Stimulated activated CD8-positive, alpha-beta memory T cell treated with anti-CD3 and anti-CD28 coated beads, Interleukin-7, amount 100 ng/mL, for 4 hours (primary cell): ENCODE measurements at places on chromosomes 1 and 21.

- no peak for DNase-seq
These were observed 39.6 kb upstream of the PLEKHO1 start for GRCh38 chr1:150110116-150110515.

- no peak for DNase-seq
These were observed at the start of gene RAB42 for GRCh38 chr1:28591708-28592320. Gene RAB42, plus strand, starts transcription at chr1:28592265. Its CDS starts 247 bp downstream, at chr1:28592512.

- no peak for DNase-seq
These were observed 15.6 kb upstream of the THEMIS2 start for GRCh38 chr1:27856561-27857343.

DNA sequence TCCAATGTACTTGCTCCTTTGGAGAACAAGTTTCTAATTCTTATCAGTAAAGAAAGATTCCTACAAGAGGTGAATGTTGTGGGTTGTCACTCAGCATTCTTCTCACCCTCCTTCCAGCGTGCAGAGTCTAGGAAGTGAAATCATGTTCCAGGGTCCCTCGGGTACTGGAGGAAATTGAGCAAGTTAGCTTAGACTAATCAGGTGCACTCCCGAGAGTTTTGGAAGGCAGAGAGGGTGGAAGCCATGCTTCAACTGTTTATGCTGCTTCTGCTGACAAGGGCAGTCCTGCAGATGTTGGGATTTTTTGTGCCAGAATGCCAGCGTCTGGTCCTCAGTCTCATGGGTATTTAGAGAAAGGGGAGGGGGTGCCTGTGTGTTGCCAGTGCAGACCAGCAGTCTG lies 5.3 kb upstream of the C1orf115 start:
- DNase-seq, result no peak

DNA sequence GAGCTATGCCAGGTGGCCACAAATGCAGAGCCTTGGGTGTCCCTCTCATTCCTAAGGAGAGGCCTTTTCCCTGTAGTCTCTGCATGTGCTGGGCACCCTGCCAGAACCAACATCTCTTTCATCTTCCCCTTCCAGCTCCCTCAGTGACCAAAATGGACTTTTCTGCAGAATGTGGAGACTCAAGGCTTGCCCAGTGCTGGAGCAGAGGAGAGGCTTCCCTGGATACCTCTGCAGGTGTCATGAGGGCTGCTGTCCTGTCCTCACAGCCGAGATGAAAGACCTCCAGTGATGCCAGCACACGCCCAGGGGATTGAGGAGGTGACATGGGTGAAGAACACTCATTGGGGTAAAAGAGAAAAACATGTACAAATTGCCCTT lies 347.0 kb upstream of the AJAP1 start:
- DNase-seq, result no peak

DNA sequence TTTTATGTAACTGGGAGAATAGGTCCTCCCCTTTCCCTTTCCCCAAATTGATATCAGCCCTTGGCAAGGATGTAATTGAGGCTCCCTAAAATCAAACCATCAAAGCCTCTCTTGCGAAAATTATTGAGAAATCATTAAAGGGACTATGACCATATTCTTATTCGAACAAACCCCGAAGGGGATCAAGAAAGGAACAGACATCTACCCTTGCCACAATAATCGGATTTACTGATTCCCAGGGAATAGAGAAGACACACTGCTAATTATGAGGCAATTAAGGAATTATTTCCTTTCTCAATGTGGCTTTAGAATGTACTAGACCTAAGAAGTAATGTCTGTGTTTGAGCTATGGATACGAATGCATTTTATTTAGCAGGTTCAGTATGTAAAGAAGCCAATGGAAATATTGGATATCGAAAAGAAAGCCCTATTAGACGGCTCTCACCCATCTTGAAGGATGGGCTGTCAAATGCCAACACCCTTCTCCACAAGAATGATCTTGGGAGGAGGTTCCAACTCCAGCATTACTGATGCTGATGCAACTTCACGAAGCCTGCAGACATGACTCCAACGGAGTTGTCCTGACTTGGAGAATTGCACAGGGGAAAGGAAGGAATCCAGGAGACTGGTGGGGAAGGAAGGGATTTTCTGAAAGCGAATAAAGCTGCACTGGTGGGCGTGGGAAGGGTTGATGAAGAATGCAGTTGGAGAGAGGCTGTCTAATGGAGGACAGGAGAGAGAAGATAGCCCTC lies 11.6 kb upstream of the PTPRF start:
- DNase-seq, result no peak

DNA sequence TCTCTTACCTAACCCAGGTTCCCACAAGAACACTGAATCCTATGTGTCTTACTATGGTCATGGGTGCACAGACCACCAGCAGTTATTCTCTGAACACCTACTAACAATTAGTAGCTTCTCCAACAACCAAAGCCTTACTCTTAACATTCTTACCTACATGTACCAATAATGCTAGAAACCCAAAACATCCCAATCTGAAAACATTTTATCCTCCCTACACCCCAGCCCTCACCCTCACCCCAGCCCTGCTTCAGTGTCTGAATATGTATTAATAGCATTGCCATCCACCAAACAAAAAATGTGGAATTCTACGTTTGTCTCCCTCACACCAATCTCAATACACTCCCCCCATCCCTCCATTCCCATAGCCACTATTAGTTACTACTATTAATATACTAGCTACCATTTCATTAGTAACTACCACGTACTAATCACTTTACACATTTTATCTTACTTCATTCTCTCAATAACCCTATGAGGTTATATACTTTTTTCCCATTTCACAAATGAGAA lies 2.6 kb downstream of the TRIM33 start:
- DNase-seq, result no peak

GRCh38 chr1:227465256-227465655 lies 98.1 kb upstream of the ZNF678 start:
- DNase-seq, result no peak

DNA sequence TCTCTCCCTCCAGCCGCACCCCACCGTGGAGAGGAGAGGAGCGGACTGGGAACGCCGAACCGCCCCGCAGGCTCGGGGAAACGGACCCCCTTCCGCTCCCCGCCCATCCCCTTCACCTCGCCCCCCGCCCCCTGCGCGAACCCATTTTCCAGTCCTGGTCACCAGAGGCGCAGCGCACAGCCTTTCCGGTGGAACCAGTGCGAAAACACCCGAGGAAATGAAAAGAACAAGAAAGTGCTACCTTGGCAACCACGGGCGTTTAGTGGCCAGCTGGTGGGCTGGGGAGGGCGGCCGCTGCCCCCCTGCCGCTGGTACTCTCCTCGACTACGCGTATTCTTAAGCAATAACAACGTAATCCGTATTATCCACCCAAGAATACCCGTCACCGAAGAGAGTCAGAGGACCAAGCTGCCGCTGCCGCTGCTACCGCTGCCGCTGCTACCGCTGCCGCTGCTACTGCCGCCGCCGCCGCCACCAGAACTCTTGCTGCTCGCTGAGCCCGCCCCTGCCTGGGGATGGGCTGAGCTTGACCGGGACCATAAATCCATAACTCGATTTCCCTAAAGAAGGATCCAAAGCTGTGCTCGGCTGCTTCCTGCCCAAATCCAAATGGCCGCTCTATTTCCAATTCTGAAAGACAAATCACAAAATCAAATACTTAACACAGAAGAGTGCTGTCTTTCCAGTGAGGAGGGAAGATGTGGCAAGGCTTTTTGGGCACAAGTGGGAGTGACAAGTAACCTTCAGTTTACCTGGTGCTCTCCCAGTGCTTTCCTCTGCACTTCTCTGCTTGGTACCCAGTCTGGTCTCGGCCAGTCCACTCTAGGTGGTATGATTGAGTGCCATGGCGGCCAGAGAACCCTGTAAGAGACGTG lies 125.2 kb upstream of the DPYD start:
- DNase-seq, result no peak

DNA sequence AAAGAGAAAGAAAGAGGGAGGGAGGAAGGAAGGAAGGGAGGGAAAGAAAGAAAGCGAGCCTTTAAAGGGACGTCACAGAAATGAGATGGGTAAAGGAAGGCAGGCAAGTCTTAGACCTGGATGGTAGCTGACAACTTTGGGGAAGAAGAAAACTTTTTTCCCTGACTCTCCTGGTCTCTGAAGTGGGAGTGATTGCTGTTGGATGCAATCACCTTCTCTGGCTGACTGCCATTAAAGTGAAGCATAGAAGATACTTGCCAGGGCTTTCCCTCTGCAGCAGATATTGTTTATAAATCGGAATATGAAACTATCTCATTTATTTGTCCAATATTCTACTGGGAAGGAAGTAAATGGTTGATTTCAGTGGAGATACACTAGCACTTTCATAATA lies 27.0 kb downstream of the VCAM1 start:
- DNase-seq, result no peak

GRCh38 chr1:214637722-214638458 lies 34.9 kb downstream of the CENPF start:
- DNase-seq, result no peak

GRCh38 chr1:41633764-41634163 lies 149.3 kb upstream of the EDN2 start:
- no peak for DNase-seq

DNA sequence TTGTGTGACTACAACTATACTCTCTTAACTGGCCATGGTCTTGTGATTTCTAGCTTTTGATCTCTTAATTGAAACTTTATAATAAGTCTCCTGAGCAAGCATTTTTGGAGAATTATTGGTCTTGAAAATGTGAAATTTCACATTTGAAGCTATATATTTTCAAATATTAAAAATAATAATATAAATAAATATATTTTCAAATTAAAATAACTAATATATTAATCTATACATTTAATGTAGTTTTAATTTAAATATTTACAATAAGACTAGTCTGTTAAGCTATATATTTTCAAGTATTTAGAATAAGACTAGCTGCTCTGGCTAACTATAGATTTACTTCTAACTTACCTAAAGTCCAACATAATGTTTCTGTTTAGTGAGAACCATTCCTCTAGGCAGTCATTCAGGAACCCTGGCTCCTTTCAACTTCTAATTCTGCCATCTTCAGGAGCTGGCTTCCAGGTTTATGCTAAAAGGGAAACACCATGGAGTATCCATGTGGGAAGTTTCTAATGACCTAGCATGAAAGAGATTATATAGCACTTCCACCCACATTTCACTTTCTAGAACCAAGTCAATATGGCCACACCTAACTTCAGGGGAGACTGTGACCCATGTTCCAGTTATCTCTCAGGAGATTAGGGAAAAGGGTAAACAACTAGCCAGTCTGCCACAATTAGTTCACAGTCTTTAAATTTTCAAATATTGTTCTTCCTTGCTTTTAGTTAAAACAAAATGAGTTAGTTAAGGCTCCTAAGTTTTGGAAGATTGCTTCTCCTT lies 31.9 kb upstream of the TSHB start:
- DNase-seq, result no peak

- no peak for DNase-seq
These were observed 151.5 kb upstream of the BACE2 start for GRCh38 chr21:41016472-41016871.

GRCh38 chr1:215605011-215605621 lies 38.0 kb downstream of the KCTD3 start:
- DNase-seq, result no peak

GRCh38 chr1:25095635-25096200 lies 136.6 kb downstream of the SYF2 start:
- DNase-seq, result no peak

GRCh38 chr1:147842578-147842977 lies 60.0 kb upstream of the GJA8 start:
- DNase-seq, result no peak

DNA sequence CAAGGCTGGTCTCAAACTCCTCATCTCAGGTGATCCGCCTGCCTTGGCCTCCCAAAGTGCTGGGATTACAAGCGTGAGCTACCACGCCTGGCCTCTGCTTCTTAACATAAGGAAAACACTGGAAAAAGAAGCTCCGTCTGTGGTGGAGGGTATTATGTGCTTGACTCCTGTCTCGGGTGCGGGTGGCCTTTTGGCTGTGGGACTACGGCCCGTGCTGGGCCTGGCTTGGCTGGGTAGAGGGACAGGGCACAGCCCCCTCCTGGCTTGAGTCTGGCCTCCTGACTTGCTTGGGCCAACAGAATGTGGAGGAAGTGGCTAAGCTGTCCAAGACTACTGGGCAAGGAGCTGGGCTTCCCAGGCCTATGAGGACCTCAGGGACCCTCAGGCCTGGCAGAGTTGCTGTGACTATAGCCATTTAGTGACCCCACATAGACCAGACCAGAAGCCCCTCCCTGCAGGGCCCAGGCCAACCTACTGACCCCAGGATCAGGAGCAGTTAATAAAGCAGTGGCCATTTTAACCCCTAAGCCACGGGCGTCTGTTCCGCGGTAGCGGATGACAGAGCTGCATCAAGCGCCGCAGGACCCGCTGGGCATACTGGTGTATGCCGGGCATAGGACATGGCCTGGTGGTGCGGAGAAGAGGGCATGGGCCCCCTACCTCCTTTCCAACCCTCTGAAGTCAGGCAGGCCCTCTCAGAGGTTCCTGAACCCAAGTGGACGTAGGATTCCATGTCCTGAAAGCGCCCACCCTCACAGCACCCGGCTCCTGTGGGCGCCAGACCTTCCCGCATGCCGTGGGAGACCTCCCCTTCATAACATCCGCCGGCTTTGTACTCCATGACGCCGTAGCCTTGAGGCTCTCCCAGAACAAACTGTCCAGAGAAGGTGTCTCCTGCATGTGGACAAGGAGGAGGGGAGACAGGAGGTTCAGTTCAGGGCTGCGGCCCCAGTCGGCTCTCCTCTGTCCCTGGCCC lies 4.4 kb downstream of the MORN1 start:
- DNase-seq, result no peak

DNA sequence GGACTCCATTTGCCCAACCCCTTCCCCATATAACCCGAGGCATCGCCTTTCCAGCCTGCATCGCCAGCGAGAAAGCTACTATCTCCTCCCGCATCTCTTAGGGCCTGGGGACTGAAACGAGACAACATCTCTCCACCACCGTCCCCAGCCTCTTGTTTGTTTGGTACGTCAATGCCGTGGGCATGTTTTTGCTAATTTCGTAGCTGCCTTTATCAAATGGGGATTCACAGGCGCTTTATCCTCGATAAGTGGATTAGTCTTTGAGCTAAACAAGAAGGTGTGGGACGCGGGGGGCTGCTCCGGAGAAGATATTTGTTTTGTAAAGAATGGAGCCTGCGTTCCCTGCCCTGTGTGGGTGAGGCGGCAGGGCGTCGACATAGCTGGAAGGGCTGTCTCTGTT lies 91.6 kb downstream of the PAX7 start:
- DNase-seq, result no peak

- no peak for DNase-seq
These were observed 194.4 kb downstream of the EIF4G3 start for GRCh38 chr1:20982316-20982715.

DNA sequence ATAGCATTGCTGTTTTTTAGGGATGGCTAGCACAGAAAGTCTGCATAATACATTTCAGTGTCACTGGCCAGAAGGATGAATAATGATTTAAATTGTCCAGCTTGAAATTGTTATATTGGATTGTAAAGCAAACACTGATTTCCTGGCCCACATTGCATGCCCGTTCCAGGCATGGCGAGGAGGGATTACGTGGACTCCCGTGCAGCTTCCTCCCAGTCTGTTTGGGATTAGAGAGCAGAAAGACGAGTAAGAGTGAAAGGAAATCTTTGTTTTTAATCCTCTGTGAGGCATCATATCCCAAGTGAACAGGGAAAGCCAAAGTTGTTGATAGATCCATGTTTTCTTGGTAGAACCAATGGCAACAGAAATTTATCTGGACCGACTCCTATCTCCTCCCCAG lies 8.4 kb downstream of the TRIM58 start:
- no peak for DNase-seq

- no peak for DNase-seq
These were observed 16.2 kb downstream of the TTC39A start for GRCh38 chr1:51313961-51314777.
